Activated naive CD4-positive, alpha-beta T cell treated with anti-CD3 and anti-CD28 coated beads for 36 hours (primary cell): ENCODE measurements at places on chromosomes 3 and 15. TPM values are rescaled to one million over a fixed set of nuclear protein-coding genes. Genes with fewer than 3 reads are reported as not detected.

The NR1I2 gene
- 0.89 TPM for total RNA-seq

The APBA2 gene
- total RNA-seq: 18.3 TPM

The KLF15 gene
- 0.89 TPM for total RNA-seq

The GRM2 gene
- total RNA-seq: not detected

The SPESP1 gene
- total RNA-seq: 0.81 TPM

The SUSD5 gene
- total RNA-seq: not detected

The STXBP5L gene
- not detected for total RNA-seq

The FAM3D gene
- total RNA-seq: not detected

The CTXN2 gene
- not detected for total RNA-seq

The SGO1 gene
- 36.2 TPM for total RNA-seq

The TP63 gene
- 0.15 TPM for total RNA-seq

The TUSC7 gene
- total RNA-seq: not detected

The TRA2B gene
- total RNA-seq: 172 TPM

The FGF12 gene
- not detected for total RNA-seq

The CPB1 gene
- total RNA-seq: not detected

The BNC1 gene
- total RNA-seq: not detected

The ARL8B gene
- total RNA-seq: 39.3 TPM

The DPPA2 gene
- total RNA-seq: not detected

The THBS1 gene
- 0.20 TPM for total RNA-seq

The NPRL2 gene
- total RNA-seq: 27.7 TPM

The CPNE9 gene
- total RNA-seq: not detected

The PLSCR2 gene
- total RNA-seq: not detected

The CKMT1A gene
- total RNA-seq: 0.41 TPM

The ZMYND10 gene
- total RNA-seq: 0.57 TPM

The DAZL gene
- total RNA-seq: not detected

The CGNL1 gene
- total RNA-seq: not detected

The P2RY12 gene
- total RNA-seq: not detected

The C3orf85 gene
- total RNA-seq: not detected

The MME gene
- not detected for total RNA-seq

The CIDEC gene
- not detected for total RNA-seq

The KBTBD13 gene
- not detected for total RNA-seq

The SLC33A1 gene
- 14.7 TPM for total RNA-seq

The GALNT15 gene
- not detected for total RNA-seq

The LSMEM2 gene
- total RNA-seq: not detected

The SLC2A2 gene
- total RNA-seq: not detected

The MTMR10 gene
- 9.7 TPM for total RNA-seq

The AADACL2 gene
- not detected for total RNA-seq

The DUT gene
- 628 TPM for total RNA-seq

The ZNF774 gene
- total RNA-seq: 0.84 TPM

The GOLGA8Q gene
- 0.20 TPM for total RNA-seq

The MEX3B gene
- total RNA-seq: 0.57 TPM

The IDH3A gene
- total RNA-seq: 117 TPM

The ALDH1A3 gene
- total RNA-seq: not detected

The DUSP7 gene
- 8.2 TPM for total RNA-seq

The SKOR1 gene
- total RNA-seq: 0.15 TPM

The CYP1A1 gene
- total RNA-seq: 0.12 TPM

The PLCH1 gene
- 0.21 TPM for total RNA-seq

The FAM81A gene
- 0.64 TPM for total RNA-seq
